Muscle of back (tissue), 13 donors: ENCODE measurements at places on chromosomes 3 and 15.

DNA sequence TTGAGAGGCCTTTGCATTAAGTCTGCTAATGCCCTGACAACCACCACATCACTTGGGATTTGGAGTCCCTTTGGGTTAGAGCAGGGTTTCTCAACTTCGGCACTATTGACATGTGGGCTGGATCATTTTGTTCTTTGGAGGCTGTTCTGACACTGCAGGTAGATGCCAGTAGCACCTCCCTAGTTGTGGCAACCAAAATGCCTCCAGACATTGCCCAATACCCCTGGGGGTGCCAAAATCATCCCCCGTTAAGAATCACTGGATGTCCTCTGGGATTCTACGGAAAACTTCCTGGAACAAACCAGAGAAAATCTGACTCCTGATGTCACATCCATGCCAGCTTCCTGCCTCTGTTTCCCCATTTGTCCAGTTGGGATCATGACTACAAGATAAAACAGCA lies 37.2 kb upstream of the BLM start:
- DNase-seq, result no peak

DNA sequence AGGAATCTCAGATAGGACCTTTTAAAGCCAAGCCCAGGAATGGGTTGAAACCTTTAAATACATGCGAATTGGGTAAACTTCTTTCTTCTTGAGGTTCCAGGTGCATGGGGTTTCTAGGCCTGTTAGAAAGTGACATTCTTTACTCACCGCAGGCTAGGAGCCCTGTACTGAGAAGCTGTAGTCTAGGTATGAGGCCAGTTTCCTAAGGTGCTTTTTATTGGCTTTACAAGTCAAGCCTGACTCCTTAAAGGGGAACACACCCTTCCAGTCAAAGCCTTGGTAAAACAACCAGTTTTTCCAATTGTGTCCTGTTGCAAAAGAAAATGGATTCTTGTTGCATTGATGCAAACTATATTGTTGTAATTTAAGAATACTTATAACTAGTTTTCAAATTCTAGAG lies 76.1 kb upstream of the ATP11B start:
- no peak for DNase-seq

GRCh38 chr15:58361273-58361759 lies 70.5 kb upstream of the LIPC start:
- peak; percentile 61 for DNase-seq

GRCh38 chr3:5054098-5054497 lies 68.0 kb upstream of the ARL8B start:
- no peak for DNase-seq

GRCh38 chr3:54685213-54685612 lies 242.6 kb downstream of the LRTM1 start:
- no peak for DNase-seq

DNA sequence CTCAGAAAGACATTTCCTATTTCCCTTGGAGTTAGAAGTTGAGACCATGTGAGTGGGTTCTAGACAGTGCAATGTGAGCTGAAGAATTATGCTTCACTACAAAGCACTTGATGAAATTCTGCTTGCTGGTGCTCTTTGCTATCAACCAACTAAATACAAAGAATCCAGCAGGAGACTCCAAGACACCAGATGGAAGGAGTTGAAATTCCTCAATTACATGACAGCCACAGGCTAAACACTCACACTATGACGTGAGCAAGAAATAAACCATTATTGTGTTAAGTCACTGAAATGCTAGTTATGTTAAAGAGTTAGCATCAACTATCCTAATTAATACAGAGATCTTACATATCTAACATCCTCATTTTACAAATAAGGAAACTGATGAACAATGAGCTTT lies 8.2 kb upstream of the MAP4 start:
- no peak for DNase-seq

- no peak for DNase-seq
These were observed 964 bp downstream of the NRROS start for GRCh38 chr3:196640297-196641018.

DNA sequence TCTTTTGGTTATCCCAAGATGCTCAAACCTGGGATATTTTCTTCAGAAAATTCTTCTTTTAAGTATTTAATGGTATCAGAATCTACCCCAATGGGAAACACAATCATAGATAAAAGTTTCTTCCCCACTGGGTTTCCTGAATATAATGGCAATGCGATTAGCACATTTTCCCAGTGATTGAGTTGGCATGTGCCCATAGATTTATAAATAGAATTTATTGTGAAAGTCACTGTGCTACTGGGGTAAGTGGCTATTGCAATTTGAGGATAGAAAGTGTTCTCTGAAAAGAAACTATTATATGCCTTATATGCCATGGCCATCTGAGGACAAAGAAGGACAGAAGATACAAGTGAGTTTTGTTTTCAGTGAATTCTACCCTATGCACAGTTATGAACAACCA lies 99.0 kb upstream of the RBMS3 start:
- DNase-seq, result no peak

GRCh38 chr3:71779674-71780377 lies 5.1 kb downstream of the PROK2 start:
- no peak for DNase-seq

DNA sequence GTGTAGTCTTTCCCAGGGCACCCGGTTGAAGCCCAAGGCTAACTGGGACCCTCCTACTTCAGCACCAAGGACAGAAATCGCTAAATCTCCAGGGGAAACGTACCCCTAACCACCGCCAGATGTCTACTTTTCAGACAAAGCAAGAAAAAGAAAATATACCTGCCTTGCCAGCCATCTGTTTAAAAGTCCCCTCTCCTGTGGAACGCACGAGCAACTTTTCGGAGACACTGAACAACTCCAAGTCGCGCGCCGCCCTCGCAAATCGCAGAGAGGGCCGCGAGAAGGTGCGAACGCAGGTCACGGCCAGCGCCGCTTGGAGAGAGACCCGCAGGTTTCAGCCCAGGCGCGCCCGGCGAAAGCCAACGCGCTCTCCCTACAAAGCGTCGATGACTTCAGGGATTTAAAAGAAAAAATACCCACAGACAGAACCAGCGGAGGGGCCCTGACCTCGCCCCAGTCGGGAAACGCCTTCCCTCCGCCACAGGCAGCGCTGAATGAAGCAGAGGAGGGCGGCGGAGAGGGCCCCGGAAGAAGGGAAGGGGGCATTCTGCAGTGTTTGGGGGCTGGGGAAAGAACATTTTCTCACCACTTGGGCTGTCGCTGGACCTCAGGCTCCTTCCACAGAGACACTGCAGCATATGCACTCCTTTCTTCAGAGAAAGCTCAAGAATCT lies 213.1 kb downstream of the FGF12 start:
- peak; percentile 17 for DNase-seq

DNA sequence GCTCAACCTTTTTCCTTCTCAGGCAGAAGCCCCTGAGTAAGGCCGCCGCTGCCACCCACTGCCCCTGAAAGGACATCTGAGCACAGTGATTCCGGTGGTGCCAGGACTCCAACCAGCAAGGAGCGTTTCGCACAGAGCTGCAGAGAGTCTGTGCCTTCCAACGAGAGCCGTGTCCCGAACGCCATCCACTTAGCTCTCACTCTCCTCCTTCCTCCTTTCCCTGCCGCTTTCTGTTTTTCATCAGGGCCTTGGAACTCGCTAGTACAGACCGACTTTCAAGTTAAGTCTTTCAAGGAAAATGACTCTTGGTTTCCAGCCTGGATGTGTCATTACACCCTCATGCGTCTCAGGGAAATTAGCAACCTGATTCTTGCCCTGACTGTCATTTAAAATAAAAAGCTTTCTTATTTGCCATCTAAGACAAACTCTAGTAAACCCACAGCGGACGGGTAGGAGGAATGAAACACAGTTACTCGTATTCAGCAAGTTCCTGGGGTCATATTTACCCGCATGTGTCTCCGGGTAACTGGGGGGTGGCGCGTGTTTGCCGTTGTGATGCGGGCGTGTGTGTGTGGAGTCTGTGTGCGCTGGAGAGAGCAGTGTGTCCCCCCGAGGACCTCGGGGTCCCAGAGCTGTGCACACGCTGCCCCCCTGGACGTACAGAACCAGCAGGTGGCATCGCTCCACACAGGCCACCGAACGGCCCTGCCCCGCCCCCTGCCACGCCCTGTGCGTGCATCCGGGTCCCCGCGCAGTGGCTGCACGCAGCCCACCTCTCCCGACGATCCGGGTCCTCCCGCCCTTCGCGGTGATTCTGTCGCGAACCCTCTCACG lies 30.4 kb upstream of the ALDH1A3 start:
- DNase-seq, result peak; percentile 75

DNA sequence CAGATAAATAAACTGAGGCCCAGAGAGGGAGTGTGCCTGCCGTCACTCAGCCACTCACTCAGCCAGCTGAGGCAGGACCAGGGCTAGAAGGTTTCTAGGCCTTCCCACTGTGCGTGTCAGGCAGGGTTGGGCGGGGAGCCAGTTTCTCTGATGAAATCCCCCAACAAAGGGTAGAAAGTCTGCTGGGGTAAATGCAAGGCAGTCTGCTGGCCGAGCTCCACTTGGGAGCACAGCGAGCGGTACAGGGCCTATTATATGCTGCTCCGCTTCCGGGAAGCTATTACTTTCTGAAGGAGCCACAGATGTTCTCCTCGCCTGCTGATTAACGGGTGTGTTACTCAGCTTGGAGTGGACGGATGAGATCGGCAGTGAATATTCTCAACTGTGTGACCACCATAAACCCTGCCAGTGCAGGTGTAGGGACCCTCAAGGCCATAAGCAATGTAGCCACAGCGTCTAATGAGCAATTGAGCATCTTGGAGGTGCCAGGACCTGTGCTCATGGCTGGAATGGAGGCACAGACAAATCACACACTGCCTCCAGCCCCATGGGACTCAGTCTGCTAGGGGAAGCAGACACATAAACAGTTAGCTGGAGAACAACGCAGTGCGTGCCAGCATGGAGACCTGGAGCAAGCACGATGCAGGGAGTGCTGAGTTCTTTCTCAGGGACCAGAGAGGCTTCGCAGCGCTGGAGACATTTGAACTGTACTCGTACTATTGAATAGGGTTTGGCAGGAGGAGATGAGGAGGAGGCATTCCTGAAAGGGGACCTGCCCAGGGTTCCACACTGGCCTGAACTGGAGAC lies 42.1 kb downstream of the CORO2B start:
- DNase-seq, result peak; percentile 92

GRCh38 chr3:97108136-97108535 lies 293.7 kb downstream of the EPHA6 start:
- no peak for DNase-seq

DNA sequence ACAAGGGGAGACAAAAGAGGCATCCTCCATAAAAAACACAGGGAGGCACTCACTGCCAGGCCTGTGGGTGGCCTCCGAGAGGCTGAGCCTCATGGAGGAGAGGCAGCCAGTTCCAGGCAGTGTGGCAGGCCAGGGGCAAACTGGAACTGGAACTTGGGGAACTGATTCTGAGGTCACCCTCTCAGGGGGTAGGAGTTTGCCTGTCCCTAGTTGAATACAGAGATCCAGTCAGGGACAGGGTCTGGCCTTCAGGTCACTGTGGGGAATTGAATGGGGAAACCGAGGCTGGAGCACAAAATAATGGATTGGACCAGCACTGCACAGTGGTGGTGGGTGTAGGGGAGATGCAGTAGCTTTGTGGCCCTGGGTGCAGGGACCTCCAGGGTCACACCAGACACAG lies 58.7 kb downstream of the TPRA1 start:
- no peak for DNase-seq

DNA sequence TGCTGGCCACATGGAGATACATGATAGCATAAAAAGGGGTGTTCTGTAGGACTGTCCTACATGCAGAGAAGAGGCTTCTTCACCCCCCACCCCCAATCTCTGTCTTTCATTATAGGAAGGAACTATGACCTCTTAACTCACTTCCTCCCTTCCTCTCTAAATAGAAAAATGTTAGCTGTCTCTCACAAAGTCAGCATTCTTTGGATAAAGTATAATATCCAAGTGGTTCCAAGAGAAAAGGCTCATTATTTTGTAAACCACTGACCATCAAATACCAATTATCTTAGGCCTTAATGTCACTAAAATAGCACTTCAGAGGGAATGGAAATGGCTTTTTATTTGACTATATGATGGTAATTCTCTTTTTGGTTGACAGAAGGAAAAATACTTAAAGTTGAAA lies 95.3 kb upstream of the SLC2A2 start:
- DNase-seq, result no peak

DNA sequence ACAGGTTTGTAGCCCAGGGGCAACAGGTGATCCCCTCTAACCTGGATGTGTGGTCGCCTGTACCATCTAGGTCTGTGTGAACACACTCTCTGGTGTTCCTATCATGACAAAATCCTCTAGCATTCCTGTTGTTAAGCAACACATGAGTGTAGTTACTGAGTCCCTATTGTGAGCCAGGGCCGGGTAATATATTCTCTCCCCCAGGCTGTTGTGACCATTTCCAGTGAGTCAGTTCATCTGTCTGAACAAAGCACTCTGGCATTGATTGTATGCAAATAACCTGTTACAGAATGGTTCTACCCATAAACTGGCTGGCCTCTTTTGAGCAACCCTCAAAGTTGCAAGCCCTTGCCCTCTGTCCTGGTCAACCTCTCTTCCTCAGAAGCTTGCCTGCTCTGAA lies 2.6 kb upstream of the FLNB start:
- DNase-seq, result no peak

- no peak for DNase-seq
These were observed 55.7 kb downstream of the PCCB start for GRCh38 chr3:136305879-136306278.

GRCh38 chr3:132038198-132038825 lies 3.5 kb upstream of the CPNE4 start:
- no peak for DNase-seq

GRCh38 chr15:67884514-67885174 lies 44.8 kb upstream of the RNU6-1 start:
- DNase-seq, result peak; percentile 73

DNA sequence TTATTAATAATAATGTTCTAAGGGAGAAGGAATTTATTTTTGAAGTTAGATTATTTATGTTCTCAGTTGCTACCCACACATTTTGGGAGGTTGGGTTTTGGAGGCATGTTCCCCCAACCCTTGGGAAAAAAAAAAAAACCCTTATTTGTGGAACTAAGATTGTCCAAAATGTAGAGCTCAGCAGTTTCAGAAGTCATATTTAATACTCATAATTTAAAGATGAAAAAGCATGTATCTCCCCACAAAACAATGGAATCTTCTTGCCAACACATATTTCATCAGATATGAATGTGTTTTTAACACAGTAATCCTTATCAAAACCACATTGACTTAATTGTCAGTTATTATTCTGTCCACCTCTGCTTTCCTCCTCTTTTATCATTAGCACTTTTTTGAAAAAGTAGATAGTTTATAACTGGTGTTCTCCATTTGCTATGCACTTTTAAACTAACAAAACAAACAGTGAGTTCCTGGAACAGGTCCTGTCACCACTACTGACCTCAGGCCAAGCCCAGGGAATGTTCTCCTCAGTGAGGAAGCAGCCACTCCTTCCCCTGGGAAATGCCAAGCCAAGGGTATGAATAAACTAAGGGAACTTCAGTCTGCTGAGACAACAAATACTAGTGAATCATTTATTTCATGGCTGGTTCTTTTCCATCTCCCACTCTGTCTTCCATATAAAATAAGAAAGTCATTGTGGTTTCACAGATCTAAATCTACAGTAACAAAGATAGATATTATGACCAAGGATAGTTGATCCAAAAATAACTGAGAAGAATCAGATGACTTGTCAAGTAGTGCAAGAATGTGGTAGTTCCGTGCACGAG lies 414.4 kb upstream of the ALCAM start:
- no peak for DNase-seq

- DNase-seq, result peak; percentile 90
These were observed 39.7 kb upstream of the SPSB4 start for GRCh38 chr3:141011232-141011996.
